SK-MEL-5 (cell line): ENCODE measurements at places on chromosomes 4 and X. TPM values are rescaled to one million over a fixed set of nuclear protein-coding genes. Genes with fewer than 3 reads are reported as not detected.

Gene BEX4
- total RNA-seq, result 104 and 110 TPM in 2 replicates

- peak; percentile 87 for DNase-seq
Observed at GRCh38 chr4:89303177-89303576, 4.4 kb downstream of the GPRIN3 start.

- DNase-seq, result no peak
Observed at GRCh38 chr4:30833206-30833605, 113.0 kb downstream of the PCDH7 start.

DNA sequence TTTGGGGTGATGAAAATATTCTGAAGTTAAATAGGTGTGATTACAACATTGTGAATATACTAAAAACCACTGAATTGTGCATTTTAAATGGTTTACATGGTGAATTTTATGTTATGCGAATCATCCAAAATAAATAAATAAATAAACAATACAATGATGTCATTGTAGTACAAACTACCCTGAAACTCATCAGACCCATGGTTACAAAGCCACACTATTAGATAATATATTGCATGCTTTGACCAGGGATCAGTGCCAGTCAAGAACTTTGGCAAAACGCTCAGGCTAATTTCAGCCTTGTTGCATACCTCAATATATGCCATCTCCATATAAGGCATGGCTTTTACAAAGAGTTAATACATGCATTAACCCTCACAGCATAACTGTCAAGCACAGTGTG lies 45.5 kb upstream of the XIAP start:
- DNase-seq, result peak; percentile 49

Gene PRR32
- total RNA-seq, result not detected in 2 replicates

Gene GPR78
- not detected in 2 replicates for total RNA-seq

- DNase-seq, result peak; percentile 76
Observed at GRCh38 chr4:41693629-41694028, 54.9 kb downstream of the PHOX2B start.

Gene ZNF185
- total RNA-seq, result 0.56 and 0.92 TPM in 2 replicates

DNA sequence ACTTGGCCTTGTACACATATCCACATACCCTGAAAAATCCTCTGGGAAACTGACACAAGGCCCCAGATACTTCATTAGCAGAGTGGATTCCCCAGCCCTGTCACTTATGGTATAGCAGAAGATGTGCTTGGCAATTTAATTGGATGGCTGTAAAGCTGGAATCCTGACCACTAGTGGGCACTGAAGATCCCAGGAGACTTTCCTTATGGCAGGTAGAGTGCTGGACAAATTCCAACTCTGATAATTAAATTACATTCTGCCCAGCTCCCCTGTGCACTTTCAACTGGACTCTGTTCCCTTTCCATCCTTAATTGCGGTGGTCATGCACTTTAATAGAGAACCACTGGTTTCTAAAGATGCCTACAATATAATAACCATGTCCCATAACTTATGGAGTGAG lies 119.8 kb downstream of the DCK start:
- DNase-seq, result peak; percentile 16

- DNase-seq, result no peak
Observed at GRCh38 chr4:39614487-39615162, 24.0 kb downstream of the SMIM14 start.

Gene SHROOM3
- 0.82 and 0.88 TPM in 2 replicates for total RNA-seq
